ENCODE measurements at places on chromosomes 16 and 17.
A peak's percentile ranks its signal among the peaks of the same experiment; 100 is the strongest.

- DNase-seq: no peak
Observed at GRCh38 chr17:6910987-6911603, 79.6 kb upstream of the TEKT1 start.

DNA sequence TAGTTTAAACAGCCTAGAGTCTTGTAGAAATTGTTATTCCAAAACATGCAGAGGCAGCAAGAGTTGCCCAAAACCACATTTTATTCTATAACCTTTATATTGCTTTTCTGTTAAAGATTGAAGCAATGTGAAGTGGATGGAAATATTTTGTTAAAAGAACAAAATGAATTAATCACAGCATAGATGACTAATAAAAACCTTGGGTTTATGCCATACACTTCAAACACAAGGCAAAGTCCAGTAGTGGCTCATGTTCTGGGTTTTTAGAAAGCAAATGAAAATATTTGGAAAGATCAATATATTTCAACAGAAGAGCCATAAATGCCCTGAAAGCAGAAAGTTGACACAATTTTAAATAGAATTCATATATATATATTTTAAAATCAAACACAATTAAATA is 36.7 kb upstream of the ULK2 start:
- no peak for DNase-seq

DNA sequence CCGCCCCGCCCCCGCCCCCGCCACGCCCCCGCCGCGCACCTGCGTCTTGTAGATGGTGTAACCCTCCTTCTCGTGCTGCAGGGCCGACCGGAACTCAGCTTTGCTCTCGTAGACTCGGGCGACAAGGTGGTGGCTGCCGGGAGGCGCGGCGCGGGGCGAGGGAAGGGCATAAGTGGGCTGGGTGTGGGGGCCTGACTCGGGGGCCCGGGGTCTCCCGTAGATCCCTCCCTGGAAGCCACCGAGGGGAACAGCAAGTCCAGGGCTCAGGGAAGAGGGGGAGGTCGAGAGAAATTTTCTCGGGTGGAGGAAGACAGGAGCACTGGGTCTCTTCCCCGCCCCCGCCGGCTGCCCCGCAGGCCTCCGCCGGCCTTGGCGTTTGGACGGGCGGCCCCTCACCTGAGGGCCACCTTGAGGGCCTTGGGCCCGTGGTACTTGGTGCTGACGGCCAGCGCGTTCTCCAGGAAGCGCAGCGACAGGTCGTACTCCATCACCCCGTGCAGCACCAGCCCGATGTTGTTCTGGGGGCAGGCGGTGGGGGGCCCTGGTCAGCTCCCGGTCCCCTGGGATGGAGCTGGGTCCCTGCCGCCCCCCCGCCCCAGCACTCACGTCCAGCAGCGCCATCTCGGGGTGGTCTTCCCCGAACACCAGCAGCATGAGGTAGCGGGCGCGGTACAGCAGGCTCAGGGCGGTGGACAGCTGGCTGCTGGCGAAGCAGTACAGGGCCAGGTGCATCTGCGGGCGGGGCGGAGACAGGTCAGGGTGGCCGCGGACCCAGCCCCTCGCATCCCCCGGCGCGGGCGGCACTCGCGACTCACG is 19.4 kb downstream of the CLUH start:
- no peak for DNase-seq

- DNase-seq: no peak
Observed at GRCh38 chr17:66538776-66539175, 236.4 kb downstream of the PRKCA start.

DNA sequence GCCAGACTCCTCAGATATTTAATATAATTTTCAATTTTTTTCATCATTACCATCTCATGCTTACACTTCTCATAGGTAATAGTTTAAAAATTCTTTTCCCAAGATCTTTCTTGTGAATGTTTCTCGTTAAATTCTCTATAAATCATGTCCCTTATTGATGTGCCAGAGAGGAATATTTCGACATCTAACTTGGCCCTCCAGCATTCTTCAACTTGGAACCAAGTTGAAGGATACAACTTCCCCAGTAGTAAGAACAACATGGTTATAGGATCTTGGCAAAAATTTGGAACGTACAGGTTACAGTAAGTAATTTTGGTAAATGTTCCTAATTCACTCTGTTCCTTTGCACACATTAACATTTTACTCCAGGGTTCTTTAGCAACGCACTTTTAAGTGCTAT is 731.8 kb downstream of the CDH11 start:
- DNase-seq: no peak

DNA sequence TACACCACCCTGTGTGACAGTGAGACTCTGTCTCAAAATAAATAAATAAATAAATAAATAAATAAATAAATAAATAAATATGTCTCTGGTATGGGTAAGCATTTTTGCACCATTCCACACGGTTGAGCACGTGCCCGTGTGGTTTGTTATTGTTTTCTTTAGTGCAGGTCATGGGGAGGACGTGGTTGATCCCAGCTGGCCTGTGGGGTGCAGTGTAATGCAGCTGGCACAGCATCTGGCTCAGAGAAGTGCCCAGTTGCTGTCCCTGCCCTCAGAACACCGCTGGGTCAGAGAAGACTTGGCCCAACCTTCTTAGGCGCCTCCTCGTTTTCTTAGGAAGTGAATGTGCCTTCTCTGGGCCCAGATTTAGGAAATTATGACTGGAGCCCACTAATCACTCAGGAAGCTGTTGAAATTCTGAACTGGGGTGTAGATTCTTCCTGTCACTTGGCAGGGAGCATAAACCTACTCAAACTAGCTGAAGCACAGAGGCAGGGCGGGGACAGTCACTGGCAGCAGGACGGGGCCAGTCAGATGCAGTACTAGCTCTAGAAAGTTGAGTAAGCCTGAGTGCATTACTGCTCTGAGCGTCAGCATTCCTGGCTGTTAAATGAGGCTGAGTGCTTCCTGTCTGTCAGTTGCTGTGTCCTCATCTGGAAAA is 85.9 kb downstream of the SNX29 start:
- DNase-seq: no peak

- no peak for DNase-seq
Observed at GRCh38 chr16:58815181-58815888, 81.2 kb upstream of the GOT2 start.

GRCh38 chr16:20056436-20056835 is 17.3 kb downstream of the GPR139 start:
- no peak for DNase-seq

DNA sequence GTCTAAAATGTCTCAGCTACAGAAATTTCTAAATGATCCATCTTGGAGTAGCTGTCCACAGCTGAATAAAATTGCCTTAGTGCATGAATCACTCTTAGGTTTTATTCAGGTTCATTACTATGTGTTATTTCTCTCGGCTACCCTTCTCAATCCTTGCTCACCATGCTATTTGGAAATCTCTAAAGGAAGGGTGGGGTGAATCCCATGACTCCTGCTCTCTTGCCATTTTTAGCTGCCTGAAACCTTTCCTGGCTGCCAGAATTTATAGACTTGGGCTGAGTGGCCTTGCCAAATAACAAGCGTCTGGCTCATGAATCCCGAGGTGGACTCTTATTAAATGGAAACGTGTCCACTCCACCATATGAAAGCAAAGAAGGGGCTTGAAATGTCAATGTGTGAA is 936.1 kb upstream of the SOX9 start:
- DNase-seq: no peak

DNA sequence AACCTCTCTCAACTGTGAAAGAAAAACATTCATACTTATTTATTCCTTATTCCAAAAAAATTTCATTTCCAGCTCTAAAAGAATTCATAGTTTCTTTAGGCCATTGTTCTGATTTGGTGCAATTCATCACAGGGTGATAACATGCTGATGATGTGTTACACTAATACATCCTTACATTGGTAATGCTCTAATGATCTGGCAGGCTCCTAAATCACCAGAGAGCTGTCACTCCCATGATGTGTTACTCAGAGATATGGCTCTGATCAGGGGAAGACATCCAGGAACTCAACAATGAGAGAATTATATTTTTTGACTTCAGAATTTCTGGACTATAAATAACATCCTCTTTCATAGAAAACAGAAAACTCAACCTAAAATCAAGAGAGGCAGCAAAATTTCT is 209.3 kb downstream of the CHD9NB start:
- DNase-seq: no peak

- DNase-seq: no peak
Observed at GRCh38 chr17:20123209-20123608, 114.0 kb downstream of the SPECC1 start.

GRCh38 chr17:16342979-16343378 is 10.3 kb downstream of the CENPV start:
- no peak for DNase-seq

DNA sequence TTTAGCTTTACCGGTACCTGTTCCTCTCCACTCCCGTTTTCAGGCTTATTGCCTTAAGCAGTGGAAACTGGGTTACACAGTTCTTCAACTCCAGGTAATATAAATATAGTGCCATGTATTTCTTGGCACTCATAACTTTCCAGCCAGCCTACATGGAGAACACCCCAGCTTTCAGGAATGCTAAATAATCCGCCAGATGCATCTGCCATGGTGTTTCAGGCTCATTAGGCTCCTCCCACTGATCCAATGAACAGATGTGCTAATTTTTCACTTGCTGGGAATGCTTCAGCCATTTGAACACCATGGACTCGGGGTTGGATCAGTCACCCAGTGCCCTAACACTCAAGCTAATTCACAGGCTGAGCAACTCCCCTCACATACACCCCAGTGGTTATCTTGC is 4.6 kb downstream of the ANKFN1 start:
- no peak for DNase-seq

GRCh38 chr17:80738987-80739730 is 194.5 kb downstream of the RPTOR start:
- no peak for DNase-seq

DNA sequence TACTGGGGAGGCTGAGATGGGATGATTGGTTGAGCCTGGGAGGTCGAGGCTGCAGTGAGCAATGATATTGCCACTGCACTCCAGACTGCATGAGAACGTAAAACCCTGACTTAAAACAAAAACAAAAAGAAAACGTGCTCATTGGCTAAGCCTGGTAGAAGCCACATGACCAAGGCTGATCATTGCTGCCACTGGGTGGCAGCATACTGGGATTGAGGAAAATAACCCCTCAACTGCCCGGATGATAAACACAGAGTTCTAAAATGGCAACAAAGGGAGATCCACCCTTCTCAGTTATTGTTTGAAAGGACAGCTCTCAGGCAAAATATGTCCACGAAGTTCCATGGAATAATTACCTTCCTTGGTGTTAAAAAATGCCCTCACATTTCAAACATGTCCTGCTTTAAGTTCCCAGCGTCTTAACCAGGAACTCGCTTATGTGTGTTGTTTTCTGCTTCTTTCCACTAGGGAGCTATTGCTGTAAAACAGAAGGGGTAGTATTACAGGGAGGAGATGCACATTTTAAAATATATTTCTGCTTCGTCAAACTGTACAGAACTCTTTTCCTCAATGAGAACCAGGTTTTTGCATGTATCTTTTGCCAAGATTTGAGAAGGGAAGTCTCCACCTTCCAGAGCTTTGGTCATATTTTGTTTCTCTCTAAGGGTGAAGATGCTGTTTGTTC is 675.3 kb downstream of the MAF start:
- DNase-seq: peak; percentile 52

GRCh38 chr16:80909720-80910119 is 97.0 kb downstream of the CMC2 start:
- DNase-seq: no peak

GRCh38 chr16:4372001-4372577 is 441 bp downstream of the VASN start:
- peak; percentile 40 for DNase-seq

- DNase-seq: no peak
Observed at GRCh38 chr17:12815642-12816141, 26.4 kb downstream of the ARHGAP44 start.

GRCh38 chr16:73000020-73000906 is 47.7 kb downstream of the ZFHX3 start:
- no peak for DNase-seq

- DNase-seq: no peak
Observed at GRCh38 chr16:84239909-84240308, at the start of gene KCNG4. Gene KCNG4 (minus strand): TSS chr16:84240012. CDS start chr16:84237485, 2,527 bp downstream.

- no peak for DNase-seq
Observed at GRCh38 chr16:83951544-83951943, 1.5 kb upstream of the OSGIN1 start.

DNA sequence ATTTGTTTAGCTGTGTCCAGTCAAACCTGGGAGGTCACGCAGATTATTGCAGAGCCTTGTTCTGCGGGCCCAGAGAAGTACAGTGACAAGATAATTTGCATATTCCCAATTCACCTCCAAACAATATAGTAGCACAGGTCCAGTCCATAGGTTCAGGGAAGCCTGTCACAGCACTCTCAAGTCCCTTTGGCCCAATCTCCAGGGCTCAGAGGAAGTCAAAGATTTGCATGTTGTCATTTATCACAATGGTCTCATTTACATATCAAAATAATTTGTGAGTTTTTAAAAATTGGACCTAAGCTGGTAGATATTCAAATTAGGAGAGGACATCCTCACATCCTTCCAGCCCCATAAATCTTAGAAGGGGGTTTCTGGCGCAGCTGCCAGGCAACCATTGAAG is 11.9 kb downstream of the ZBTB4 start:
- DNase-seq: no peak

GRCh38 chr17:28763804-28764266 is 20.0 kb downstream of the TRAF4 start:
- DNase-seq: peak; percentile 87

- no peak for DNase-seq
Observed at GRCh38 chr16:64679976-64680690, 441.7 kb downstream of the CDH11 start.

DNA sequence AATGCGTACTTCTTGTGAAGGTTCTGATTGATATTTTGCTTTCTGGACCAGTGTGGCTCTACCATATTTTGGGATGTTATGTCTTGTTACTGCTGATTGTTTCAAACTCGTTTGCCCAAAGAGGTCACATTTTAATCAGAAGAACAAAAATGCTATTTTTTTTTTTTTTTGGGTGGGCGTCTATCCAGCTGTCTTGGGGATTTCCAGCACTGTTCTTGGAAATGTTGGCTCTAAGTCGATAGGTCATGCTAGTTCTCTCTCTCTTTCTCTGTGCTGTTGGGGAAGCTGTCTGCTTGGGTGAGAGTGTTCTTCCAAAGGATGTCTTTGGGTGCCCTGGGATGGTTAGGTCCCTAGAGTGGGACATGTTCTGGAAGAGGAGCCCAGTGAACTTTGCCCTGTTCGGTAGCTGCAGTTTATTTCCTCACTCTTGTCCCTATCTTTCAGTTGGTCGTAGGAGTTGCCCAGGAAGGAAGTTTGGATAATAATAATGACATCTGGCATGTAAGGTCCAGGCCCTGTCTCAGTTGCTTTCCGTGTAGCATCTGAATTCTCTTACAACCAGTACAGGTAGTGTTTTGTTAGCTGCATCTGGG is 2.9 kb downstream of the IRF8 start:
- no peak for DNase-seq

DNA sequence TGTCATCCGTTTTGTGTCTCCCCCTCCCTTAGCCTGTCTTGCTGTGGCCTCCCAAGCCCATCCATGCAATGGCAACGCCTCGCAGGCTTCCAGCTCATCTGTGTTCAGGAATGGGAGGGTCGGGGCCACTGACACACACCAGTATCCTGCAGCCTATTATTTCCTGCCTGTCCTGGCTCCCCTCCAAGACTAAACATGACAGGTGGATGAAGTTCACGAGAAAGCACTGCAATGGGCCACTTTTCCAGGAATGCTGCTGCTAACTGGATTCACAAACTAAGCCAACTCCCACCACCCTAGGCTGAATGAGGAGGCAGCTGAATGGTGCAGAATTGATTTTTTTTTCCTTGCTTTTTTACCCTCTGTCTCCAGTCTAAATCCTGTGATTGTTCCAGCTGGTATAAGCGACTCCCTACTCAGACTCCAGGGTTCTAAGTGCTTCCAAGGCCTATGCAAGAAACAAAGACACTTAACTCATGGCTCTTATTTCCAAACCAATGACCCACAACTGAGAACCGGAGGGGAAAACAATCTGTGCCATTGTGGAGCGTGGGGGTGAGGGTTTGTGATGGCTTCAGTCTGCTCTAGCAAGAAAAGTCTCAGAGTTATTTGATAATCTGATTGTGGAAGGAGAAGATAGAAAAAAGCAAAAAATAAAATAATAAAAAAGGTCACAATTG is 23.3 kb downstream of the TMEM100 start:
- DNase-seq: no peak

Data from stimulated activated CD8-positive, alpha-beta memory T cell treated with anti-CD3 and anti-CD28 coated beads, Interleukin-4, amount 100 ng/mL, for 48 hours (primary cell).